ENCODE measurements at places on chromosomes 1 and 21.
A peak's percentile ranks its signal among the peaks of the same experiment; 100 is the strongest.

DNA sequence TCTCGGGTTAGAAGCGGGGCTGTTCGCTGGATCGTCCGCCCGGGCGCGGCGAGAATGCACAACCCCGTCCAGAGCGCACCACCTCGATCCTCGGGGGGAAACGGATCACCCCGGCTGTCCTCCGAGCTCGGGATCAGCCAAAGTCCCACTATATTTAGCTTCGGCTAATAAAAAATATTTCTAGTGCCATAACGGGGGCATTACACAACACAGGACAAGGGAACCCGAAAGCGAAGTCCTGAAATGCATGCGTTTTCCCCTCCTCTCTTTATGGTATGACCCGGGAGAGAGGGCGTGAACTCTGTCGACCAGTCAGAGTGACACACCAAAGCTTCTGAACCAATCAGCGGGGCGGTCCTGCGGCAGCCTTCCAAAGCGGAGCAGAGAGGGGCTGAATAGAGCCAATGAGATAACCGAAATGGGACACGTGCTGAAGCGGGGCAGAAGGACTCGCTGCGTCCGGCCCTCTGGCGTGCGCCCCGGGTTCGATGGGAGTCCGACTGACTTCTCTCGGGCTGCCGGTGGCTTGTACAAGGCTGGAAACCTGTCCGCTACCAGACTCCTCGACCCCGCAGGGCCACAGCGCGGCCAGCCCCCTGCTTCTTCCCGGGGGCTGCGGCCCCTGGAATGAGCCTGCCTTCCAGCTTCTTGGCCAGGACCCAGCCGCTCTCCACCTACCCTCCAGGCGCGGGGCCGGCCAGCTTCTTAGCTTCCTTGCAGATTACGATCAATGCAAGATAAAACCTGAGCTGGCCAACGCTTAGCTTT is at the start of gene ALDH4A1:
Gene ALDH4A1, minus strand, starts transcription at position 33 of the 768 bp plus-strand sequence. Its CDS starts 32 bp downstream, at position 1.
- peak; percentile 93 for DNase-seq

DNA sequence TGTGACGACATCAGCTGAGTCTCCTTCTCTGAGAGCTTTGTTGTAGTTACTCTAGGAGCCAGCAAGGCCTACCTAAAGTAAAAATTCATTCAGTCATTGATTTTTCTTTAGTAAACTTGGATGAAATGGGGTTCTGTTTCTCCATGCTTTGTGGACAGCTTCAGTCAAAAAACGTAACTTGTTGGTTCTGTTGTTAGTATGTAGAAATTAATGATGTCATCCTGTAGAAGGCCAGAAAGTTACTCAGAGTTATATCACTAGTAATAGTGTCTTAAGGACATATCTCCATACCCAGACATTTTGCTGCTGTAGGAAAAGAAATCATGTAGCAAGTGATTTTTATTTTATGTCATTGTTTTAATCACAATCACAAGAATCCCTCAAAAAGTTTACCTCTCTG is 43.0 kb downstream of the KDM1A start:
- no peak for DNase-seq

GRCh38 chr1:201703621-201704438 is 125.1 kb upstream of the IPO9 start:
- peak; percentile 86 for DNase-seq

- no peak for DNase-seq
These were observed 115.1 kb downstream of the ETS2 start for GRCh38 chr21:38920631-38921398.

- DNase-seq: no peak
These were observed 26.3 kb downstream of the RGS2 start for GRCh38 chr1:192835116-192835515.

DNA sequence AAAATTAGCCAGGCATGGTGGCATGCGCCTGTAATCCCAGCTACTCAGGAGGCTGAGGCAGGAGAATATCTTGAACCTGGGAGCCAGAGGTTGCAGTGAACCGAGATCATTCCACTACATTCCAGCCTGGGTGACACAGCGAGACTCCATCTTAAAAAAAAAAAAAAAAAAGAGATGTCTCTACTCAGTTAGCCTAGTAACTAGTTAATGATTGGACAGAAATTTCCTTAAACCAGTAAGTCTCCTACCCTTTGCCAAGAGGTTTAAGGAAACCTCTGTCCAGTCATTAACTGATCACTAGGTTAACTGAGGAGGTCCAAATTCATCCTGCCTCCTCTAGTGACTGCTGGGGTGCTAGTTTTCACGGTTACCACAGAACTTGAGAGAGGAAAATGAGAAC is 143.9 kb upstream of the UBE2U start:
- no peak for DNase-seq

GRCh38 chr1:93694819-93695218 is 13.2 kb upstream of the BCAR3 start:
- no peak for DNase-seq

GRCh38 chr1:154431586-154432373 is 26.6 kb downstream of the IL6R start:
- DNase-seq: no peak

- no peak for DNase-seq
These were observed 408.1 kb upstream of the ADGRL2 start for GRCh38 chr1:81392526-81393226.

DNA sequence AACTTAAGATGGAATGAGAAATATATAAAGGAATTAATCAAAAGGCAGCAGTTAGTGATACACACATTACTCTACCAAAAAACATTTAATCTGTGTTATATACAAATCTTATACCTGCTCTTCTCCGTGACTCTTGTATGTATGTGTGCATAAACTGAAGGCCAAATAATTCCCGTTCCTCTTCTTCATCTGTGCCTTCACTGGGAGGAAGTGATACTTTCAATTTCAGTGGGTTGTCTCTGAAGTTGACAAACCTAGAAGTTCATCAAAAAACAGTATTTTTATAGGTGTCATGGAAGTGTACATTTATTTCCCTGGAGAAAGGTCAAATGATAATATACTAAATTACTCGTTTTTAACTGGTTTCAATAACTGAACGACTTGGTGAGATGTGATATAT is 19.3 kb downstream of the TRMT13 start:
- DNase-seq: no peak

- DNase-seq: no peak
These were observed 1.1 kb upstream of the ADAMTS1 start for GRCh38 chr21:26846036-26846931.

GRCh38 chr1:13699510-13699909 is 478 bp upstream of the PRDM2 start:
- DNase-seq: no peak

GRCh38 chr21:42864815-42865775 is 14.2 kb downstream of the WDR4 start:
- peak; percentile 27 for DNase-seq
